Stimulated activated CD4-positive, alpha-beta T cell treated with anti-CD3 and anti-CD28 coated beads, Interleukin-12 subunit alpha, Interleukin-12 subunit beta, amount 100 ng/mL, for 24 hours (primary cell): ENCODE measurements at places on chromosomes 7 and 10.

- no peak for DNase-seq
These were observed 22.2 kb downstream of the RGS10 start for GRCh38 chr10:119520283-119520682.

DNA sequence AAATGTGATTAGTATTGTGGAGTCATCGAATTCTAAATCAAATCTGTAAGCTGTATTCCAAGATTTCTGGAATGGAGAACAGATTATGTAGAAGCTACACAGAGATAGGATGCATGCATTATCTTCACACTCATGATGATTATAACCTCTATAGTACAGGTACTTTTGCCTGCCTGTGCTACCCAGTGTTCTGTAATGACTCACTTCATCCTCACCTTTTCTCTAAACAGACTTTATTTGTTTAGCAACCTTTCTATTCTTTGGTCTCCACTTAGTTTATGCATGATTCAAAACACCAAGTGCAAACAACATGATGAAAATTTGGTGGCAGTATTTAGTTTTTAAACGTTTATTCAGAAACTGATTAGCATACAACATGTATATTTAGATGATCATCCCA is 68.4 kb upstream of the PRPS1L1 start:
- no peak for DNase-seq

- no peak for DNase-seq
These were observed 901 bp upstream of the CCNY start for GRCh38 chr10:35335133-35336083.

GRCh38 chr10:70615211-70615610 is 12.7 kb upstream of the PRF1 start:
- no peak for DNase-seq

DNA sequence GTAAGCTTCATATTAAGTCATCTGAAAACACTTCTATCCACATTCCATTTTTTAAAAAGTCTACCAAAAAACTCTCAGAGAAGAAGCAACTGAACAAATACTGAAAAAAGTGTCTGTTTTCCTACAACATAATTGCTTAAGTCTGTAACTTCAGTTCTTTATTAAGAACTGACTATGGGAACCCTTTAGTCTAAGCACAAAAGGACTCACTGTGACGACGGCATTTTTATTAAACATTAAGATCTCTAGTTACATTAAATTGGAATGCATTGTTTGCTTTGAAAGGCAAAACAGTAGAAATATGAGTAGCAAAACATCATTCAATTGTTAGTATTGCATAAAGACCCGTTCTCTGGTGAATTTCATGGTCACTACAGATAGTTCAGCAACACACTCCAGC is 5.8 kb upstream of the FAM3C start:
- no peak for DNase-seq

DNA sequence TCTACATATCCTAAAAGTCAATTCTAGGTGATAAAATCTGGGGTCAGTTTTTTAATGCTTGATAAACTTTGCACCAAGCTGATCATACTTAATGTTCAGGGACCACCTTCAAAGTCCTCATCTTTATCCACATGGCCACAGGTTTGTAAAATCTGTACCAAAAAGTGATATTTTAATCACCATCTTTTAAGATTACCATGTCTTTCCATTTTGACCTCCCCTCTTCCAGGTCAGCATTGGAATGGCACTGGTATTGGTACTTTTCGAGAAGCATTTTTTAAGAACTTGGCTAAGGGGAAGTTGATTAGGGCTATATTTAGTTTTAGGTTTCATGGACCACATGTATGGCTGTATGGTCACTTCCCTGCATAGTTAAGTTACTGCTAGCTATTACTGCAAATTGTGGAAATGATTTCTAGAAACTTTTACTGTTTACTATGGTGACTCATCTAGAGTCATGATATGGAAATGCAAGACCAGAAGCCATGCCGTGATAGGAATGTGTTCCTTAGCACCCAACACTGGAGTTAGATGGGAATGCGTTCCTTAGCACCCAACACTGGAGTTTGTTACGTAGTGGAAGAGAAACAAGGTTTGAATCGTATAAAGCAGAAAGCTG is 50.8 kb upstream of the ABLIM1 start:
- DNase-seq = no peak

GRCh38 chr10:119947300-119947699 is 54.8 kb downstream of the SEC23IP start:
- no peak for DNase-seq

DNA sequence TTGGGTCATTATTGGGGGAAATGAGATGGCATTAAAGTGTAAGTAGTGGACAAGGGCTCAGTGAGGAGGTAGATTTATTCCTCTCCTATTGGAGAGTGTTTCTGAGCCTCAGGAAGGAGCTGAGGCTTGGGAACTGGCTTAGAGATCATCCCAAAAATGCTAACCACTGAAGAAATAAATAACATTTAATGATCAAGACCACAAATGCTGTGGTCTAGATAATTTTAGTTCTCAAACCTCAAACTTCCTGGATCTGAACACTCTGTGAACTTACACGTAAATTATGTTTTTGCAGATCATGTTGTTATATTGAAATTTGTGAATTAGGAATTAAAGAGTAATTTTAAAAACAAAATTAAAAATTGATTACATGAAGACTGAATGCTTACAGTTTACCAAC is 27.3 kb downstream of the MDFIC start:
- DNase-seq = no peak

GRCh38 chr7:158887594-158887993 is 31.2 kb downstream of the DYNC2I1 start:
- DNase-seq = no peak

GRCh38 chr7:42745357-42746059 is 166.4 kb downstream of the C7orf25 start:
- DNase-seq = no peak

DNA sequence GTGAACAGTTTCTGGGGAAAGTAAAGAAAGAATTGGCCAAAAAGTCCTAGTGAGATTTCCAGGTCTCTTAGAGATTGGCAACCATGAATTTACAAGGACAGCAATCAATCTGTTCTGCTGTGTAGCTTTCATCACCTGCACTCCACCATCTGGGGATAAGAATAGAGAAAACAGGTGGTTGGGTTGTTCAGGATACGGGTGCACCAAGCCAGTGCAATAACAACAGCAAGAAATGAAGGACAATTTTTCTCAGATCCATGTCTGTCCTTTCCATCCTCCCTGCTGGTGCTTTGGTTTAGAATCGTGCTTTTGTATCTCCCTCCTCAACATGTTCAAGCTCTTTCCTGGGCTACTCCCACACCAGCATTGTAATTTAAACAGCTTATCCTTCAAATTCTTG is 787.7 kb downstream of the GRID1 start:
- no peak for DNase-seq

GRCh38 chr10:60189861-60190475 is 199.7 kb downstream of the ANK3 start:
- DNase-seq = no peak

- DNase-seq = no peak
These were observed 192.2 kb upstream of the RHOBTB1 start for GRCh38 chr10:61136139-61136538.

DNA sequence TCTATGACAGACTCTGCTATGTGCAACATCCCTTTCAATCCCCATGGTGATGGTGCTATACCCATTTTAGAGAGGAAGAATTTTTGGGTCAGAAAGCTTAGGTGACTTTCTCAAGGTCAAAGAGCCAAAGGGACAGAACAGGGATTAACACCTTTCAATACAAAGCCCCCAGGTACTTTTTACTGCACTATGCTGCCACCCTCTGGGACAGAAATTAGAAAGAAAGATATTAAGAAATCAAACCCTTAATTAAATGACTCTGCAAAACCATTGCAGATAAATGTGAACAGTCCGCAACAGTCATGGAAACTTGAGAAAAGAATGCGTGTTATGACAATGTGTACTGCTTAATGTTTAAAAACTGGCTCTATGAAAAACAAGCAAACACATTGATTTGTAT is 673.7 kb downstream of the MAGI2 start:
- no peak for DNase-seq

DNA sequence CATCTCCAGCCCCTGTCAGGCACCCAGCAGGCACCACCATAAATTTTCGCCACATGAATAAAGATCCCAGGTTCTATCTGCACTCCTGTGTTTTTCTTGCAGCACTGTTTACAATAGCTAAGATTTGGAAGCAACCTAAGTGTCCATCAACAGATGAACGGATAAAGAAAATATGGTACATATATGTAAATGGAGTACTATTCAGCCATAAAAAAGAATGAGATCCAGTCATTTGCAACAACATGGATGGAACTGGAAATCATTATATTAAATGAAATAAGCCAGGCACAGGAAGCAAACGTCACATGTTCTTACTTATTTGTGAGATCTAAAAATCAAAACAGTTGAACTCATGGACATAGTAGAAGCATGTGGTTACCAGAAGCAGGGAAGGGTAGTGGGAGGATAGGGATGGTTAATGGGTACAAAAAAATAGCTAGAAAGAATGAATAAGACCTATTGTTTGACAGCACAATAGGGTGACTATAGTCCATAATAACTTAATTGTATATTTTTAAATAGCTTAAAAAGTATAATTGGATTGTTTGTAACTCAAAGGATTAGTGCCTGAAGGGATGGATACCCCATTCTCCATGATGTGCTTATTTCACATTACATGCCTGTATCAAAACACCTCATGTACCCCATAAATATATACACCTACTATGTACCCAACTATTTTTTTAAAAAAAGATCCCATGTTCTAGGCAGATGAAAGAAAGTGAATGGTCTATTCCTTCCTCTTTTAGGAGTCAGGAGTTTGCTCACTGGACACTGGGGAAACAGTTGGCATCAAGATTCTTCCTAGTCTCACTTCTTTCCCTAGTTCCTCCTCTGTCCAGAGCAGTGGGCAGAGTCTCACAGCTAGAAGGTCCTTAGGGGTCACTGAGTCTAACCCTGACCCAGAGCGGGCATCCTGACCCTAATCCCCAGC is 1.0 kb upstream of the NPFFR1 start:
- no peak for DNase-seq

GRCh38 chr10:70379581-70380176 is 2.7 kb downstream of the LRRC20 start:
- DNase-seq = no peak

DNA sequence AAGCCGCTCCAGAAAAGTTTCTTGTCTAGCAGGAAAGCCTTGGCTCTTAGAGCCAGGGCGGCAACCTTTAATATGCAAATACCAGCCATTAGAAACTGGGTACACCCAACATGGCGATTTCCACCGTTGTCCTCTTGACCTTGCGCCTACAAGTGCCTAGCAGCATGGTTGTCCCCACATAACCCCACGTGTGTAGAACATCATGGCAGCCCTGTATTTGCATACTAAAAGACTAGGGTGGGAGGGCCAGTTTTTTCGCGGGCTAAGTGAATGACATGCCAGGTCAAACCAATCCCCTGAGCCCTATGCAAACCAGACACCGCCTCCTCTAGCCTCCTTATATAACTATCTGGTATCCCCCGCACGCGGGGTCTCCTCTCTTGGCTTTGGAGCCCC is 58.4 kb upstream of the FZD8 start:
- no peak for DNase-seq

- DNase-seq = no peak
These were observed 39.7 kb downstream of the DNAJB12 start for GRCh38 chr10:72315054-72315453.

DNA sequence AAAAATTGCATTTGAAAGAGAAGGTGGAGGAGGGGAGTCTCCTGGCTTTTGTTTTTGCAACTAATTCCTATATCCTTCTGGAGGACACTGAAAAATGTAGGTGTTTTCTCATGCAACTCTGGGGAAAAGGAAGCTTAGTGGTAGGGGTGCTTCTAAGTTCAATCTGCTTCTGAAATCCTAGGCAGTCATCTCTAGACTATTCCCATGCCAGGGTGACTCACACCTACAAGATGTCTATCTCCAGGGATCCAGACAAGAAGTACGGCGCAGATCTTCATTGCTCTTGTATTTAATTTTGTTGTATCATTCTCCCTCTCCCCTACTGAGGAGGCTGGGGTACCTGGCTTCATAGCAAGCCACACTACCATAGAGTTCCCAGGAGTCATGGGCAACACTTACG is 258.8 kb downstream of the PHF14 start:
- no peak for DNase-seq

- no peak for DNase-seq
These were observed 125.3 kb downstream of the REEP3 start for GRCh38 chr10:63646491-63646890.

DNA sequence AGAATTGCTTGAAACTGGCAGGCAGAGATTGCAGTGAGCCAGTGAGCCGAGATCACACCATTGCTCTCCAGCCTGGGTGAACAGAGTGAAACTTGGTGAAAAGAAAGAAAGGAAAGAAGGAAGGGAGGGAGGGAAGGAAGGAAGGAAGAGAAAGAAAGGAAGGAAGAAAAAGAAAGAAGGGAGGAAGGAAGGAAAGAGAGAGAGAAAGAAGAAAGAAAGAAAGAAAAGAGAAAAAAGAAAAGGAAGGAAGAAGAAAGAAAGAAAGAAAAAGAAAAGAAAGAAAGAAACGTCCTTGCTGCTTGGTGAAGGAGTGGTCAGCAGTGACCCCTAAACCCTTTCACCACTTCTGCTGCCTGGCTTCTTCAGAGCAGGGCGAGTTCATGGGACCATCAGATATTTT is 147.1 kb upstream of the MYO3A start:
- no peak for DNase-seq

- no peak for DNase-seq
These were observed 71.2 kb downstream of the SUGCT start for GRCh38 chr7:40205992-40206391.

DNA sequence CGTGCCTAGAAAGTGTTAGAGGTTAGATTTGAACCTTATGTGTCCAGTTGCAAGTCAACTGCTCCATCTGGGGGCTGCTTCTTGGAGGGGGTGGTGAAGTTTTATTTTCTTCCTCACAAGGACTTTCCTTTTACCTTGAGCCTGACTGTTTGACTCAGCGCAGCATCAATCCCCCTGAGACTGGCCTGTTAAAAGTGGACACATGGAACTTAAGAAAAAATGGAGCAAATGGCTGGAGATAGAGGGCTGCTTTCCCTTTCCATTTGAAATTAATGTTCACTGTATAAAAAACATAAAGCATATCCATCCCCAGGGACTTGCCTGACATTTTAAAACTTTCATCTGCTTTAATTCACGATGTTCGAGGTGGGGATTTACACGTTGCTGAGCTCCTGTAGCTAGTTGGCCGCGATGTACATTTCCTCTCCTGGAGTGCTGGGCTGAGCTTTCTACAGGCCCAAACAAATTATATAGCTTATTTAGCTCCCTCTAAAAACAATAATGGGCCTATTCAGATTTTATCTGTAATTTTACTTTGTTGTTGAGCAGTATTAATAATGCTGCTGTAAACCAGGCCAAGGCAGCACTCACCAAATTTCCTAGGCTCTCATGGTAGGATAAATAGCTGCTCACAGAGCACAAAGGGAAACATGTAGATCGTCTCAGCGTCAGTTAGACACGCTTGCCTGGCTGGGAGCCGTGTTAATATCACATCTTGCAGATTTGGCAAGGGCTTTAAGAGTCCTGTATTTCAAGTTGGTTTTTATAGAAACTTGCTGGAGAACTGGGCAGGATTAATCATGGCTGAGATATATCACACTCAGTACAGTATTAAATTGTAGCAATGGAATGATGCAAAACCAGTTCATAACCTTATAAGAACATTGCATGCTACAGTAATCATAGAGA is 251.5 kb downstream of the LRMDA start:
- no peak for DNase-seq
